ENCODE measurements at places on chromosomes 5 and 9.

DNA sequence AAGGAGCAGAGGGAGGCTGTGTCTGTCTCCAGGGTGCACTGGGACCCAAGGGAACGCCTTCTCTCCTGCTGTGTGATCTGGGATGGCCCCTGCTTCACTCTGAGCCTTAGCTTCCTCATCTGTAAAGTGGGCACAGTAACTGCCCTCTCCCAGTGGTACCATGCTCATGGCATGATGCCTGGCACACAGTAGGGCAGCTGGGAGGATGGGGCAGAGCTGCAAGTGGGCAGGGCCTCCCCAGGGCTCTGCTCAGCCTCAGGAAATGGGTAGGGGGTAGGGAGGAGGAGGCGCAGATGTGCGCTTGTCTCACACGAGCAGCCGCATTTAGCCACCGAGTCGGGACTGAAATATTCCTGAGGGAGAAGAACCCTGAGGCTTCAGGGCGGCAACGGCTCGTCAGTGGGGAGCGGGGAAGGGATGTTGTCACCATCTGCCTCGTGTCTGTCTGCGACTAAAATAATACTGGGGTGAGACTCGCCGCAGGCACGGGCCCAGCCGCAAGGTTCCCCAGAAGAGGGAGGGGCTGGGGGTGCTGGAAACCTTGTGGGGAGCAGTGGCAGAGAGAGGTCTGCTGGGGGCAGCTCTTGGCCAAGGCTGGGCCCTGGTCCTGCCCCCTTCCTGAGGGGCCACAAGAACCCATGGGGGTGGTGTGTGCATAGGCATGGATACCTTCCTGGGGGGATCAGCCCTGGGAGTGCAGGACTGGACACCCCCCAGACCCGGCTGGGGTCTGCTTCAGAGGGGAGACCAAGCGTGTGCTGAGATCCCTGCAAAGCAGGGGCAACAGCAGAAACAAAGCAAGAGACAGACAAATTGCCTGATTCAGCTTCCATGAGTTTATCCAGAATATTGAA, 55.2 kb upstream of the PSD2 start:
- DNase-seq: peak; percentile 24

DNA sequence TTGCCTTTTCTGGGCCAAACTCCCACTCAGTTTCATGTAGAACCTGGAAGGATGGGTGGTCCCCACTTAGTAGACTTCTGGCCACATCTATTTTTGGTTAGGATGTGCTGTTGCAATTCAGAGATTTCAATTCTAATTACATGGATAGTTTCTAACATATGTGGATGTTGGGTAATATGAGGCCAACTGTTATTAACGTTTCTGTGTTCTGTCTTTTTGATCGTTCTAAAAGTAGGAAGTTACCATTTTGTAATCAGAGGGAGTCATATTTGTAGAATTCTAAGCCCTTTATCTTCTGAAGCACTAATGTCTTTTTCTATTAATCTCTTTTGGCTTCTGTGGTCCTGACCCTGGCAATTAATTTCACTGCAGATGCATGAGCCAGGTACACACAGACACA, 141.6 kb upstream of the SPEF2 start:
- no peak for DNase-seq

DNA sequence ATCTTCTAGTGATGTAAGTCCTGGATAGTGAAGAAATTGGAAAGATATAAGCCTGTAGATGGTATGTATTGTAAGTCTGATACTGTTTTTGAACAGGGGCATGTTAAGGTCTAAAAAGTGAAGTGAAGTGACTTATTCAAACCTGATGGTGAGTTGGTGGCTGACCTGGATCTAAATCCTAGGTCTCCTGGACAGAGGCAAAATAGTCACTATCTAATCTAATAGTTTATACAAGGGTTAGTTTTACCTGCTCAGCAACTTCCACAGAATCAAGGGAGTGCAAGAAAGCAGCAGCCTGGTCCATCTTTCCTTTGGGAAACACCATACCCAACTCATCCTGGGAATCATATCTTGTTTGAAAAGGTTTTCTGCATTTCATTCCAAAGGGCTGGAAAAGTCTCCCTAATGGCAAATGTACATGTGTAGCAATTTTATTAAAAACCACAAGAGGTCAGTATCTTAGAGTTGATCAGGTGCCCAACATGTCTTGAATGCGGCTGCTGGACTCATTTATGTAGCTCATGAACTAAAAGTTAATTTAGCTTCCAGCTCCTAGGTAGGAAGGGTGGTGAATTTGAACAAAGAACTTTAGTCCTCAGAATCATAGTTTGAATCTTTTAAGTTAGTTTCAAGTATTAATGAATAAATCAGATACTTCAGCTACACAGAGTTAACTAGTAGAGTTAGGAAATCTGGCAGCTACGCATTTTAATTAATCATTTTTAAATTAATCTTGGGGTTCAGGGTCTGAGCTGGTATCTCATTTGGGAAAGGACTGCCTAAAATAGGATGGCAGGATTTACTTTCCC, 26.0 kb downstream of the SKP2 start:
- no peak for DNase-seq

GRCh38 chr9:120536949-120537640, 42.9 kb downstream of the CDK5RAP2 start:
- DNase-seq: no peak

GRCh38 chr9:109192732-109193361, 25.8 kb upstream of the FRRS1L start:
- DNase-seq: no peak

DNA sequence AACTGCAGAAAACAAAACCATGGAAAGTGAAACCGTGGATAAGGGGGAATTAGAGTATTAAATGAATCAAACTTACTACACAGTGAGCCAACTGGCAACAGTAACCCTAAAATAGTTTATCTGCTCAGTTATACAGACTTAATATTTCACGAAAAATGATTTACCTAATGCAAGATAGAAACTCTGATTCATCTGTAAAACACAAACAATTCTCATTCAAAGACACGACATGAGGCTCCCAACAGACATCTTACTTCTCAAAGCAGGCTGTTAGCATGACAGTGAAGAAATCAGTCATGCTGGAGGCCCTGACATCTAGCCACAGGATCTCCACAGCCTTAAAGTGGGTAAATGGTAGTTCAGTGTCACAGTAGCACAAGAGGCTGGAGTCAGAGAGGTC, 131.2 kb downstream of the FBN2 start:
- no peak for DNase-seq

DNA sequence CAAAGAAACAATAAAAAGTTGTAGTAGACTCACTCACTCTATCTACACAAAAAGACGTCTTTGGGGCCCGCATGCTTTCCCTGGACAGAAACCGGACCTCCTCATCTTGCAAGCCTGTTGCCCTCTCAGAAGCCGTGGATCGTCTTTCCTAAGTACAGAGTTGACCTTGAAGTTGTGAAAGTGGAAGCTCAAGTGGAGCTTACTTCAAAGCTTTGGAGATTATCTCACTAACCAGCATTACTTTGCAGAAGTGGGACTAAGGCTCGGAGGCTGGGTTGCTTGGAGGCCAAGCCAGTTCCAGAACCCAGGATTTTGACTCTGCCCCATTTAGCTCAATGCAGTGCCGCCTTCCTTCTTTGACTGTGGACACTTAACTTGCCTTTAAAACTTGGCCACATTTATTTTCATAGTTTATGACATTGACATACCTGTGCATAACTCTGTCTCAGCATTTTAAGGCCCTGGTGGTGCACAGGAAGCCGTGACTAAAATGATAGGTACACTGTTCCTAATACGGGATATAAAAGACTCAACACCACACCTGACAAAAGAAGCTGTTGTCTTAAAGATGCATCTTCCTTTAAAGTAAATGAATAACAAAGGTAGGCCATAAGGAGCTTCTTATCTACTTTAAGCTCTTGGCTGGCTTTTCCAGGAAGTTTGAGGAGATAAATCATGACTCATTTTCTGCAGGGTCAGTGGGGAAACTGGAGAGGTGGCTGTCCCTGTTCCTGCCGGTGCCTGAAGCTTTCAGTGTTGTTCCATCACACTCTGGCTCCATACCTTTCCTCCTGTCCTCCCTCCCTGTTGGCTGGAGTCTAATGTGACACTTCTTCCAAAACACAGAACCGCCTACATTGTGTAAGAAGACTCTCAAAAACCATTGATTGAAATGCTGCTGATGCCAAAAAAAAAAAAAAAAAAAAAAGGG, 10.7 kb downstream of the SLC25A25 start:
- DNase-seq: no peak

GRCh38 chr9:81563739-81564138, 125.6 kb downstream of the TLE1 start:
- DNase-seq: no peak

GRCh38 chr5:122999947-123000563, 36.5 kb downstream of the PPIC start:
- DNase-seq: peak; percentile 25

GRCh38 chr5:123007182-123007581, 29.3 kb downstream of the PPIC start:
- DNase-seq: no peak

DNA sequence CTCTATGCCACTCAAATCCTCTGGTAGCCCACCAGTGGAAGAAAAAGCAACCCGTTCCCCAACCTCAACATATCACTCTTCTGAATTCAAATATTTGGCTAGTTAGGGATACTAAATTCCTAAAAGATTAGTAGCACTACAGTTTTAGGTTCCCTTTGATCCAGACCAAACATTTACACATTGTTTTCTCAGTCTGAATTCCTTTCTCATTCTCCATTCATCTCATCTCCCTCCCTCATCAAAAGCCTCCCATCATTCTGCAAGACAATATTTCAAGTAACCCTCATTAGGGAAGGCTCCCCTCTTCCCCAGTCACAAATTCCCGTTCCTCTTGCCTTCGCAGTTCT, 26.3 kb downstream of the ADAM19 start:
- DNase-seq: no peak

- no peak for DNase-seq
These were observed 18.3 kb upstream of the ZFYVE16 start for GRCh38 chr5:80389580-80389979.

GRCh38 chr5:76942581-76942980, 10.3 kb upstream of the CRHBP start:
- DNase-seq: no peak

DNA sequence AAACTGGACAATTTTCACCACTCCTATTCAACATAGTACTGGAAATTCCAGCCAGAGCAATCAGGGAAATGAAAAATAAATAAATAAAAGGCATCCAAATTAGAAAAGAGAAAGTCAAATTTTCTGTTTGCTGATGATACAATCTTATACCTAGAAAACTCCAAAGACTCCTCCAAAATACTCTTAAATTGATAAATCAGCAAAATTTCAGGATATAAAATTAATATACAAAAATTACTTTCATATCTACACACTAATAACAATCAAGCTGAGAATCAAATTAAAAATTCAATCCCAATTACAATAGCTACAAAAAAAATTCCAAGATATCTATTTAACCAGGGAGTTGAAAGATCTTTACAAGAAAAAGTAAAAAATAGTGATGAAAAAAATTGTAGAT, 651.9 kb downstream of the DTWD2 start:
- no peak for DNase-seq

- no peak for DNase-seq
These were observed 276.8 kb downstream of the GAS1 start for GRCh38 chr9:86670536-86670935.

DNA sequence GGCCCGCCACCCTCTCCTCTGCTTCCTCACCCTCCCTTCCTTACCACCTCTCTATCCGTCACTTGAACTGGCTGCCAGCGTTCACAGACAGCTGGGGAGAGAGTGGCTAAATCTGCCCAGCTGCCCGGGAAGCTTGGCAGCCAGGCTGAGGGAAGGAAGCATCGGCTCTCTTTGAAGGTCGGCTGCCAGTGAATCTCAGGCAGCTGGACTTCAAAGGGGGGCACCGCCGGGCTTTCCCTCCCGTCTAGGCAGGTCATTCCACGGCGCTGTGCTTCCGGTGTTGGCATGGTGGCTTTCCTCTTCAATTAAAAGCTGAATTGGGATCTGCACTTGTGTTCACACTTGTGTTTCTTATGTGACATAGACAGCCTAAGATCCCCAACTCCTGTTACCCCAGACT, 174.0 kb downstream of the GDNF start:
- DNase-seq: no peak

GRCh38 chr5:16025681-16026080, 153.9 kb downstream of the MARCHF11 start:
- DNase-seq: no peak

GRCh38 chr9:76181020-76181641, 213.1 kb downstream of the RFK start:
- no peak for DNase-seq

- DNase-seq: no peak
These were observed 131.4 kb upstream of the TSLP start for GRCh38 chr5:110940136-110940535.

DNA sequence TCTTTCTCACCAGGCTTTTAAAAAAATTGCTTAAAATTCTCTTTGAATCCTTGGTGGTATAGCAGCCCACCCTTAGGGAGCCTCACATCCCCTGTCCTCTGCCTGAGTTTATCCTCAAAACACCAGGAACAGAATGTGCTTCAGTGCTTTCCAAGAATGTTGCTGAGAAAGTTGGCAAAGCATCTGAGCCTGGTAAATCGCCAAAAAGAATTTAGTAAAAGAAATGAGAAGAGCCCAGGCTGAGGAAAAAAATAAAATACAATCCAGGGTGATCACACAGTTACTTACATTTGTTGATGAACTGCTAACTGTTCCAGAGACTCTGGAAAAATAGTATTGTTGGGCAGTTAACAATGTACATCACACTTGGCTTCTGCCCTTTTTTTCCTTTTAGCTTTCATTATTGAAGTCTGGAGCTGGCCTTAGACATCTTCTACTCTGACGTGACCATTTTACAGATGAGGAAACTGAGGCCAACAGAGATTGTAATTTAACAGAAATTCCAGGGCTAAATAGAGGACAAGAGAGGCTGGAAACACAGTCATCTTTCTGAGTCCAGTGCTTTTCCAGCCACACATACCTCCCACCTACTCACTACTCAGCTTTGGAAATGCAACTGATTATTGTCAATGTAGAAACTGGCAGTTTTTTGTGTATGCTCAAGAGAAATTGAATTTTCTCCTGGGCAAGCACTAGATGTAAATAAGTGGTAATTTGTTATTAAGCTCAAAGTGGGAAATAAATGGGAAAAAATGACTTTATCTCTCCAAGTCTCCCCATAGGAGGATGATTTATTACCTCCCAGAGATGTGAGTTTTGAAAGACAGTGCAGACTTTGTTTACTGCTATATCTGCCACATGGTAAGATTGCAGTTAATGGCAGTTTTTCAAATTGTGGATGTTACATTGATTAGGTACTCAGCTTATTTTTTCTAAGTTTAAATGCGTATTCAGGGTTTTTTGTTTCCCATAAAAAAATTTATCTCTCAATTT, 86.7 kb upstream of the ALDH1A1 start:
- DNase-seq: no peak

Measured in CD4-positive, alpha-beta T cell treated with Interleukin-15 for 1 hour (primary cell).